Substantia nigra (tissue), 51 donors: ENCODE measurements at places on chromosomes 4 and X.

DNA sequence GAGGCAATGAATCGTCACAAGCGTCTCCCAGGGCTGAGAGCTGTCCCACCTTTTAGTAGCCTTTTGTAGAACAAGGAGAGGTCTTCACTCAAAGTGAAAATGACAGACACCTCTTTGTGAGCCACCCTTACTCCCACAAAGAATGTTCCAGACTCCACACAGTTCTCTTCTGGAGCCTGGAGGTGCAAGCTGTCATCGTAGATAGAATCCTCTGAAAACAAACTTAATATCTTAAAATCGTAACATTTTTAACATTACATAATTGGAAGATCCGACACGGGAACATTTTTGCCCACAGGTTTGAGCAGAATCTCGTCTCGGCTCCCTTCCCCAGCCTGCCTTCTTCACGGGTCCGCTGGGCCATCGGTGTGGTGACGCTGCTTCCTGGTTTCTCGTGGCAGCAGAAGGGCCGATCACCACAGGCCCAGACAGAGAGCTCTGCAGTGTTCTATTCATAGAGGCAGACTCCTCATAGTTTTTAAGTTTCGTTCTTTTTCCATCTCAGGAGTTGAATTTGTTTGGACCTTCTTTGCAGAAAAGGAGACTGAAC lies 27.7 kb downstream of the WFS1 start:
- DNase-seq: no peak

DNA sequence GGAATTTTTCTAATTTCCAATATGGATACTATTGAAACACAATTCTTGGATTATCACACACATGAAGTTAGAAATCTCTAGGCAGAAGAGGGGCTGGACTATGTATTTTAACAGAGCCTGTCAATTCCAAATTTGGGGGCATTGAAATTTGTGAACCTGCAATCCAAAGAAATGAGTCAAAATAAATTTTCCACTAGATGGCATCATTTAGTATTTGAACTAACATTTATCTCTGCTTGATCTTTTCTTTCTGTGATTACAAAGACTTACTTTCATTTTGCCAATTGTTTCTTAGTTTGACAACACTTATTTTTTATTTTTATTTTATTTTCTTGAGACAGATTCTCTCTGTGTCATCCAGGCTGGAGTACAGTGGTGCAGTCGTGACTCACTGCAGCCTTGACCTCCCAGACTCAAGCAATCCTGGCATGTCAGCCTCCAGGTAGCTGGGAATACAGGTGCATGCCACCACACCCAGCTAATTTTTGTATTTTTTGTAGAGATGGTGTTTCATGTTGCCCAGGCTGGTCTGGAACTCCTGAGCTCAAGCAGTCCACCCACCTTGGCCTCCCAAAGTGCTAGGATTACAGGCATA lies 2.7 kb upstream of the PYURF start:
- no peak for DNase-seq

DNA sequence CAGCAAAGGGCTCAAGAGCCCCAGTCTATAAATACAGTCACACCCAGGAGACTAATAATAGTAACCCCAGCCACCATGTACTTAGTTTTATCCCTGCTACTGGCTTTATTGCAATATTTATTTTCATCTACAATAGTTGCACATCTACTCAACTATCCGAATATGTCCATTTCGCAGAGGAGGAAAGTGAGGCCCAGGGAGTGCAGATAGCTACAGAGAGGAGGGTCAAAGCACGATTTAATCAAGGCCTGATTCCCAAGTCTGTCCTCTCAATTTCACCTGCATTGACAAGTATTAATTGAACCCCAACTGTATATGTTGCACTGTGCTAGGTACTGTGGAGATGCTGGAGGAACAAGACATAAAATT lies 4.0 kb upstream of the PLP2 start:
- no peak for DNase-seq

GRCh38 chr4:126756050-126756829 lies 876.5 kb upstream of the INTU start:
- no peak for DNase-seq

- DNase-seq: no peak
Observed at GRCh38 chrX:103550415-103551051, 31.2 kb upstream of the RAB40A start.

- no peak for DNase-seq
Observed at GRCh38 chr4:6900181-6900812, 9.3 kb upstream of the TBC1D14 start.

DNA sequence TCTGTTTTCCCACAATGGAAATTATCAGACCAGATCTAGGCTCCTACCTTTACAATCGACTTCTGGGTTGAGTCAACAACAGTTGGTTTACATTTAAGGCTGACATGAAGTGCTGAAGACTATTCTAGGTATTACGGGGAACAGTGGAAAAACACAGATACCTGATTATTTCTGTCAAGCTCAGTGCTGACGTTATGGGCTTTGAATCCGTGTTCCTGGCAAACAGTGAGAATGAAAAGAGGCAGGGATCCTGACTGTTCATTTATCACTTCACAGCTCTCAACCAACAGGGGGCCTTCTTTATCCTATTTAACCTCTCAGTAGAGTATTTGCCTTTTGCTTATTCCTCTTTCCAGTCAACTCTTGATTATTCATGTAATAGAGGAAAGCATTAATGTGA lies 43.1 kb downstream of the TMEM164 start:
- no peak for DNase-seq

GRCh38 chrX:131201986-131202385 lies 87.1 kb downstream of the IGSF1 start:
- DNase-seq: no peak

- no peak for DNase-seq
Observed at GRCh38 chr4:78567500-78568060, 16.0 kb downstream of the ANXA3 start.

- no peak for DNase-seq
Observed at GRCh38 chrX:124211312-124211942, 121.0 kb upstream of the TEX13D start.

GRCh38 chr4:113495790-113496189 lies 265.7 kb downstream of the CAMK2D start:
- no peak for DNase-seq

DNA sequence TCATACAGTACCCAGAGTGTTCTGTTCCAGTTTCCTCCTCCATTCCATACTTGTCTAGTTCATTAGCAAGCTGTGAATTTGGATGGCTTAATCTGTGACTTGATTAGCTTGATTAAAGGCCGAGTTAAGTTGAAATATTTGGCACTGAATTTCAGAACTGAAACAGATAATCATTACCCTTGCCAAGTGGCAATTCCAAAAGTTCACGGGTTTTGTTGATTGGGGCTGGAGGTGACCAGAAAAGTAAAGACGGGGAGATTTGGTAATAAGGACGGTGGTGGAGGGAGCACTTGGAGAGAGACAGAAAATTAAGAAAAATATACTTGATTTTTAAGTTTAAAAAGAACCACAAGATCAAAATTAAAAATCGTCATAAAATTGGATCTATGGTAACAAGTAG lies 21.9 kb upstream of the KLHL2 start:
- no peak for DNase-seq

GRCh38 chr4:145437466-145437865 lies 44.2 kb upstream of the SMAD1 start:
- DNase-seq: no peak

DNA sequence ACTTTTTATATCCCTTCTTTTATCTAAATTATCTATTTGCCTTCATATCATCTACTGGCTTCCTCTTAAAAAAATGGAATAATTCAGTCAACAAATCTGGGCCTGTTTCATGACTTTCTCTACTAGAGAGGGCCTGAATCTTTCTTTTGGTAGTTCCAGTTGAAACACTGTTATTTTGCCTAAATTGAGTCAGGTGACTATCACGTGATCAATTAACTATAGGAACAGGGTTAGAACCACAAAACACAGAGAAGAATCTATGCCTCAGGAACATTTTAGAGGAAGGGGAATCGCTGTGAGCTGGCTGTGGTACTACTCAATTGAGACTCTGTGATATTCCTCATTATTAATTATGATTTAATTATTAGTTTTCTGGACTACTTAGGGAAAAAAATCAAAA lies 736.7 kb upstream of the PITX2 start:
- DNase-seq: no peak

GRCh38 chr4:144338148-144338547 lies 197.6 kb upstream of the GYPA start:
- no peak for DNase-seq

DNA sequence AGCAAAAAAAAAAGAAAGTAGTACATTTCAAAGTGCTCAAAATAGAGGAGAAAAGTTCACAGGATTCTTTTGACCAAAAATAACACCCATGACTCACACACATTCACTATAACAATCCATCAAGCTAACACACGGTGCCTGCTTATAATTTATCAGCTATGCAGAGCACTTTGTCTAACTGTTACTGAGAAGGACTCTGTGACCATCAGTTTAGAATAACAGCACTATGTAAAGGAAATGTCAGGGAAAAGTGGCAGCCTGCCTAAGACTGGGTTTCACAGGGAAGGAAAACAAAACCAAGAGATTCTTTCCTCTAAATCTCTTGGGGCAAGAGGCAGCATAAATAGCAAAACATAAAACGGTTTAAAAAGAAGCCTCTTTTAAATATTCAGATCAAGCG lies 54.8 kb downstream of the CCDC149 start:
- no peak for DNase-seq

GRCh38 chr4:27001398-27002164 lies 140.9 kb downstream of the STIM2 start:
- no peak for DNase-seq

DNA sequence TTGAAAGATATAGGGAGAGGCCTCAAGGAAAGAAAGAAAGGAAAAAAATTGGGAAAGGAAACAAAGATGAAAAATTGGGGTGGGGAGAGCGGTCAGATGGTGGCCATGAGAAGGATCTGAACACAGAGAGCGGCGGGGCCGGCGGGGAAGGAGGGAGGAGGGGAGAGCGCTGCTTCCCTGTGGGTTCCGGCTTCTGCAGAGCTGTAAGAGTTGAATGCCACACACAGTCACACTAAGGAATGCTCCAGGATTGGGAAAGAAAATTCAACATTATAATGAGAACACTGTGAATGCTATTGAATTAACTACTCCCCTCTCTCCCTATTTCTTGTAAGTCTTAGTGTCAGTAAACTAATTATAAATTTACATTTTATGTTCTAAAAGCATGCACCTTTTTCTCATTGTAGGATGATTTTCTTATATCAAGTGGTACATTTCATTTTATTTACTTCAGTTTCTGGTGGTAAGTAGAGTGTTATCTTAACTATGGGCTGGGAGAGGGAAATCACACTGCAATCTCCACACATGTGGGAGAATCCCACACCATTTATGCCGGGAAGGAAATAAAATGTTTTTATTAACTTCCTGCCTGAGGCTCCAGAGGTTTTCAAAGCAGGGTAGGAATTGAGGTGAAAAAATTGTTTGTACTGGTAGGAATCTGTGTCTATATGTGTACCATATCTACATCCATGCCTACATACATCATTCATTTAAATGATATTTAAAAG lies 904 bp downstream of the F11 start:
- no peak for DNase-seq

GRCh38 chrX:131330735-131331134 lies 41.6 kb upstream of the IGSF1 start:
- no peak for DNase-seq

DNA sequence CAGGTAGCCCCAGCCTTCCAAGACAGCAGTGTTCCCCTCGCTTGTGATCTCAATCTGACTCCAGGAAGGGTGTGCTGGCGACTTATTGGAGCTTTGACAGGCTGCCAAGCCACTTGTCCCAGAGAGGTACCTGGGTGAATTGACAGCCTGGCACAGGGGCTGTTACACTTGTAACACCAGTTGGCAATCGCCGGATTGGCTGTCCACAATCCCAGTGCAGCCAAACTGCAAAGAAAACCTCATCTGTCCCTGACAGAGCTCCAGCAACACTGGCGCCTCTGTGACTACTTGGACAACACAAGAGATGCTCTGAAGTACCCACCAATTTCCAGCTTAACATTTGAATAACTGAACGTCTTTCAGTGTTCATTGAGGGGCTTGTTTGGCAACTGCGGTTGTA lies 76.8 kb upstream of the PRPS1 start:
- no peak for DNase-seq

DNA sequence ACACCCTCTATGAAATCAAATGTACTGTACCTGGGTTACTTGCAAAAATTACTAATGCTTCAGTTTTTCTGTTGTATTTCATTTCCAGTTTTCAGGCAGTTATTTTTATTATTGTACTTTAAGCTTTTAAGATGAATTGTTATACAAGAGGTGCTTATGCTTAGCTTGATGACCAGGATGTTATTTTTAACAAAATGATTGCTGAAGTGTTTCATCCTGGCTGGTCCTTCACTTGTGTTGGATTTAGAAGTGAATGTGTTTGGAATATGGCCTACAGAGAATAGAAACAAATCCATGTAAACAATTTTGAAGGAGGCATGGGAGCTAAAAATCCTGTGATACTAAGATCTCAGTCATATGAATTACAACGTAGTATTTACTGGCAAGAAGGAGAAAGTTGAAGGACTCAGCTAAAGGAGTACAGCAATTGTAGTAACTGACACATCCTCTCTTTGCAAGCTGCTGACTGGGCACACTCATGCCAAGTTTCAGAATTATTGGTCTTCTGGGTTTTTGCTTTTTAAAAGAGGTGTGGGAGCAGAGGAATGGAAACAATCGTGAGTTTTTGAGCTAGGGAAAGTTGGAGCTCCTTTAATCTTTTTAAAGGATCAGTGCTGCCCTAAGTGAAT lies 9.2 kb downstream of the UBE2A start:
- no peak for DNase-seq

DNA sequence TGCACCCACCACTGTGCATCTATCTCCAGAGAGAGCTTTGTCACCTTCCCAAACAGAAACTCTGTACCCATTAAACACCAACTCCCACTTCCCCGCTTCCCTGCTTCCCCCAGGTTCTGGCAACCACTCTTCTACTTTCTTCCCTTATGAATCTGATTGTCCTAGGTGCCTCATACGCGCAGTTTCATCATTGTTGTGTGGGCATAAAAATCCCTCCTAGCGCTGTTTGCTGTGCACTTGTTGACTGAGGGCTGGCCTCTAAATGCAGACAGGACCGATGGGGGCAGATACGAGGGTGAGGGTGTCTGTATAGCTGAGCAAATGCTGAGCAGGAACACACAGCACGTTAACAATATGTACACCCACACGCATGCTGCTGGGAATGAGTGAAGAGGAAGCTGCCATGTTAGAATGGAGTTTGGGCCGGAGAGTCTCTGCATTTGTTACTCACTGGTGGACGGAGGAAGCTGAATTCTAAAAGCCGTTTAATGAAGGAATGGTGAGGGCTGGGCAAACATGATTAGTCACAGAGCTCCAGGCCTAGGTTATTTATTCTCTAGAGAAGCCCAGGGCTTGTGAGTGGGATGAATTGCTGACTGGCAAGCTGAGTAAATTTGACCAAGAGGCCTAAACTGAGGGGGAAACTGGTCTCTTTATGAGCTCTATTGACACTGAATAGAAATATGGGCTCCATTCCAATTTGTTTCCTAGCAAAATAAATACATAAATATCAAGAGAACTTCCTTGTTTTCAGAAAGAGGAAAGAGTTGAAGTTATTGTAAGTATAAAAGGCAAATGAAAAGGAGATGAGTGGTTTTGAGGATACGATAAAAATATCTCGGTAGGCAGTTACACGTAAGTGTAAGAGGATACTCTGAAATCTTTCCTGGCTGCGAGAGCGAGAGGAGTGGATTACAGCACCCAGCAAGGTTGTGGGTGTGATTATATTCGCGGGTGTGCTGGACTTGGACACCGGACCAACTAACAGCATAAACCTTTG lies 95.9 kb upstream of the RPS6KA3 start:
- DNase-seq: no peak

- no peak for DNase-seq
Observed at GRCh38 chr4:52366191-52366590, 292.9 kb downstream of the USP46 start.
